HS-5 (cell line): ENCODE measurements at places on chromosomes 2 and 18.

GRCh38 chr2:54510916-54511315, 54.8 kb downstream of the SPTBN1 start:
- DNase-seq, result no peak

GRCh38 chr18:55013086-55013485, 53.8 kb upstream of the CCDC68 start:
- DNase-seq, result no peak

GRCh38 chr2:197184959-197185586, 125.5 kb downstream of the ANKRD44 start:
- no peak for DNase-seq

GRCh38 chr2:74849228-74849892, 15.4 kb downstream of the HK2 start:
- no peak for DNase-seq

GRCh38 chr2:207473049-207473930, 56.5 kb upstream of the CREB1 start:
- DNase-seq, result no peak

GRCh38 chr2:233058717-233059546, 1.2 kb upstream of the INPP5D start:
- DNase-seq, result no peak

GRCh38 chr18:39037925-39038324, 1472.3 kb upstream of the CELF4 start:
- no peak for DNase-seq

DNA sequence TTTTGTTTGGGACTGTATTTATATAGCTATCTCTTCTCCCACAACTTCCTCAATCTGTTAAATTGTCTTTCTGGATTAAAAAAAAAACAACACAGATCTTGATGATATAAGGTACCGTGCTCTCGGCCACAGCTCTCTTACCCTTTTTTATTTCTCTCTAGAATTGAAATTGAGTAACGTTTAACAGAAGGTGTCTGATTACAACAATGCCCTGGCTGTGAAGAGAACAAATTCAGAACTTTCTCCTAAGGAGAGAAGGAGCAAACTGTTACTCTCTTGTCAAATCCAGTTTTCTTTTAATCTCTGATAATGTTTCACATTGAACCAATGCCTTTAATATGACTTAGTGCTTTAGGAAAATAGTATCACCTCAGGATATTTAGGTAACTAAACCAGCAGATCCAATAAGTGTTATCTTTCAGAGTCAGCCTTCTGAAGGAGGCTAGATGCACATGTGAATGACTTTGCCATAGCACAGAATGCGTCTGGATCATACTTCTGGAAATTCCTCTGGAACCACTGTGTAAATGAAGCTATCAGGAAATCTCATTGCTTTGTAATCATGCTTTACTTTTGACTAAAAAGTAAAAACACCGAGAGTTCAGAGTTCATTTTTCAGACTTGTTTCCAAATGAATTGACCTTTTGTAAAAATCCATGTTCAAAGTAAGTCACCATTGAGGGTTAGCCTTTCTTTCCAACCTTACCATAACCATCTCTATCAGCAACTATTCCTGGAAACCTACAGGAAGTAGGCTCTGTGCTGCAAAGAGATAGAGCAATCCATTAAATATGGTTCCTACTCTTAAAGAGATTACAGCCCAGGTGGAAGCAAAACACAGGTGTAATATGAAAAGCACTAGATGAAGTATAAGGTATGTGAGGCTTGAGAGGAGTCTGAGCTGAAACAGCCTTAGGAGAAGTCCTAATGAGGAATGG, 147.0 kb upstream of the OSR1 start:
- DNase-seq, result no peak

GRCh38 chr18:75248426-75249174, 38.0 kb downstream of the TSHZ1 start:
- DNase-seq, result no peak

GRCh38 chr2:95273566-95274290, 521 bp upstream of the PROM2 start:
- no peak for DNase-seq

DNA sequence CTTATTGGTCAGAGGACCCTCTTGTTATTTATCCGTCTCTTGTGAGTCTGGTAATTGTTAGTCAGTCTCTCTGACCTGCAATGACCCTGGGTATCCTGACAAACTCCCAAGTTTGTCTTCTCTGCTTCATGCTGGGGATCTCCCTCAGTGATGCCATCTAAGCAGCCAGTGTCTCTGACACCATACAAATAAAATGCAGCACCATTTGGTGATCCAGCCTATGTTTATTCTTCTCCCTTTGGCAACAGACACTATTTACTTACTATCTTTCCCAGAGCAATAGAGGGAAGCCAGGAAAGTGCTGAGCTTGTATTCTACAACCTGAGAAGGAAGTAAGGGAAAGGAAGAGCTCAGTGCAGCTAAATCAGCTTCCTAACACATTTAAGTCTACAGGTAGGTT, 15.9 kb downstream of the SERPINE2 start:
- DNase-seq, result no peak

DNA sequence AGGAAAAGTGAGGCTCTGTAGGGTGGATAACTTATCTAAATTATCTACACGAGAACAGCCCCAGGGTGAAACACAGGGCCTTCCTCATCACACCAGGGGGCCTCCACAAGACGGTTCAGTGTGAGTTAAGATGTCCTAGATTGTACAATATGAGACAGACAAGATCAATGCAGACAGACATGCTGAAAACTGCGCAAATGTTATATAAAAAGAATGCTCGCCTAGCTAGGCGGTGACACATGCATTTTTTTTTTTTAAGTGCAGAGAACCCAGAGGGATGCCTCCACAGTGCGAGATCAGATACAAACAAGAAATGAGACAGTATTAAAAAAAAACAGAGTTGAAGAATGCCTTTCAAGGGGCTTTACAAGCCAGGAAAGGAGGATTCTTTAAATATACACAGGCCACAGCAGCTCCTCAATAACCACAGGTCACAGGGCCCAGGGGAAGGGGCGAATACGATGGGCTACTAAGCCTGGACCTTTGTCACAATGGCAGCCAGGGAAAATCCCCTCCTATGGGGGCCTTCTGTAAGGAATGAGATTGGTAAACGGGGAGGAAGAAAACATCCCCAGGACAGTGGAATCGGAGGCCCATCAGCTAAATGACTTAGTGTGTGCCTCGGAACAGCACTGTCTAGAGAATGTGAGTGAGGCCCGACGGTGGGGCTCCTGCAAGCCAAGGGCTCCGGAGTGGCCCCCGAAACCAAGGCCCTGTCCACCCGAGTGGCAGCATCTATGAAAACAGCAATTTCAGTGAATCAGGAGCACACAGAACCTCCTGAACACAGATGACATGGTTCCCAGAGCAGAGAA, 48.9 kb downstream of the ADCY3 start:
- no peak for DNase-seq

- no peak for DNase-seq
These were observed 214.4 kb upstream of the EPC2 start for GRCh38 chr2:148430101-148430500.

DNA sequence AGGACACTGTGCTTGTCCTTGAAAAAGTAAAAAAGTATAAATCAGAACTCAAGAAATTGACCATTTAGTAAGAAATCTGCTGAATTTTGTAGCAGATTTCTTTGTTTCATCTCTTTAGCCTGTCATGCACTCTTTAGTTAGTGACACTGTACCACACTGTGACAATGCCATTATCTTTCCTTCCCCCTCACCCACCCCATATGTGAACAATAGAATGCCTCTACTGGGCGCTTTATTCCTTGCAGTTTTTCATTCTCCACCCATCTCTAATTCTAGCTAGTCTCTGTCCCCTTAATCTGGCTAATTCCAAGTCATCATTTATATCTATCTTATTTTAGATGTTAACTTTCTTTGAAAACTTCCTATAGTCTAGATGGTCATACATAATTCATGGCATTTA, 241.0 kb downstream of the LRP1B start:
- no peak for DNase-seq

DNA sequence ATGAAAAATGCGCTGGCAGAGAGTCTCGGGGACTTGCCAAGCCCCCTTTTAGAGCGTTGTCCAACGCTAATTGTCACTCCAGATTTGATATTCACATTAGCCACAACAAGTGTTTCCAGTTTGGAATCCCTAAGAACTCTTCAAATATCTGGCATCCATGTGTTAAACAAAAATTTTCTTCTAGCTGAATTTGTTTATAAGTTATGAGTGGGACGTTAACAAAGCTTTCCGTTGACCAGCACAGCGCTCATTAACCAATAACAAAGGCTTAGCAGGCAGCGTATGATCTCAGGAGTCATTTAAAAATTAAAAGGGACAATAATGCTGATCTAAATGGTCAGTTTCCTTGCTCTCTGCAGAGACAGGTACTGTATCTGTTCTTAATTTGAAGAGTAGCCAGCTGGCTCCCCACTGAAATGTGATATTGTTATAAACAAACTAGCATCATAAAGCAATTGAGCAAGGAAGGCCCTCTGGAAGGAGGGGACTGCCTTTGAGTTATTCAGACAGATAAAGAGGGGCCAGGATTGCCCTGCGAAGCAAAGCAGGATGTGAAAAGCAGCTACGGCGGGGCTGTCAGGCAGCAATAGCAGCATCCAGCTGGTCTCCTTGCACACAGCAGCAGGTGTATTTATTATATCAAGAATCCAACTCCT, 337.2 kb upstream of the SALL3 start:
- no peak for DNase-seq
